RWPE2 (cell line): ENCODE measurements at places on chromosomes 2 and 18.

- H3K36me3 ChIP-seq, result no peaks in the 10 kb centered on the region
- no peak overlapping the region for H3K27ac ChIP-seq
- H3K4me1 ChIP-seq, result no peaks in the 10 kb centered on the region
- peak; percentile 26 for DNase-seq
Measured at GRCh38 chr2:128451084-128452023, 132.7 kb upstream of the HS6ST1 start.

DNA sequence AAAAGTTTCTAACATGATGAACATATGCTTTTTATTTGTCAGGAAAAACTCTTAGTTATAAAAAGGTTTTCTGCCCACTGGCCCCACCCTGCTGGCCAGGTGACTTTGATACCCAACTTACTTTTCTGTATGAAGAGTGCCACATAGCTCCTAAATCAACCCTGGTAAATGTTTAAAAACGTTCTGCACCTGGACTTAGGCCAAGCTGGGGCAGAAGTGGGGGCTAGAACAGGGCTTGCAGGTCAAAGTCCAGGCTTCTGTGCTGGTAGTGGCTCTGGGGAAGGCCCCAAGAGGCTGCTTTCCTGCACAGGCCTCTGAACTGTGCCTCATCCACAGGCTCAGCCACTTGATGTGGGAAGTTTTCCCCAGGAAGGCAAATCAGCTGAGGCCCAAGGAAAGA lies 171.7 kb downstream of the ANKRD30B start:
- no peak for DNase-seq
- H3K27me3 ChIP-seq, result no peaks in the 10 kb centered on the region
- H3K4me1 ChIP-seq, result no peaks in the 10 kb centered on the region

GRCh38 chr2:44075541-44075940 lies 79.8 kb upstream of the LRPPRC start:
- H3K27me3 ChIP-seq, result no peaks in the 10 kb centered on the region
- no peak overlapping the region for H3K27ac ChIP-seq
- no peak overlapping the region for H3K4me3 ChIP-seq
- DNase-seq, result no peak
- no peaks in the 10 kb centered on the region for H3K4me1 ChIP-seq

DNA sequence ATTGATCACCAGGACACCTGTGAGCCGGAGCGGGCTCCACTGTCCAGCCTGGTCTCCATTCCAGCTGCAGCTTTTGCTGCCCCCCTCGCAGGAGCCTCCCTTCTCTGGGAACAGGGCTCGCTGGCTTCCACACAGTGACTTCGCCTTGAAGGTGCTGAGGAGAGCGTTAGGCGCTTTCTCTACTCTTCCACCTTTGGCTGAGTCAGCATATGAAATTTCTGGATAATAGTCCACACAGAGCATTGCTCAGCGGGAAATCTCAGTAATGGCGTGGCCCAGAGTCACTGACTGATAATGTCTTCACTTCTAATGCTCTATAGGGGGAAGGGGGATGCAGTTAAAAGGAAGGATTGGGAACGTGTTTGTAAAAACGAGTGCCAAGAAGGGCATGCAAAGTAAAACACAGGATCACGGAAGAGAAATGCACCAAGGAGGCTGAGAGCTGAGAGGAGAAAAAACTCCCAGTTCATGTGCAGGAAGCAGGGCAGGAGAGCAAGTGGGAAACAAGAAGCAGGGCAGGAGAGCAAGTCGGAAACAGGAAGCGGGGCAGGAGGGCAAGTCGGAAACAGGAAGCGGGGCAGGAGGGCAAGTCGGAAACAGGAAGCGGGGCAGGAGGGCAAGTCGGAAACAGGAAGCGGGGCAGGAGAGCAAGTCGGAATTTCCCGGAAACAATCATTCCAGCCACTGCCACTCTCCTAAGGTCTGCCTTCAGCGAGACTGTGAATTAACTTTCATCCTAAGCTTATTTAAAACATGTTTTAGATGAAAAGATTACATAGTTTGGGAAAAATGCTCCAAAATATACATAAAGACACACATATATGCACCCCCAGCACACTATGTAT lies 77.7 kb downstream of the MYT1L start:
- H3K4me1 ChIP-seq, result no peaks in the 10 kb centered on the region
- H3K36me3 ChIP-seq, result no peaks in the 10 kb centered on the region
- H3K4me3 ChIP-seq, result no peak overlapping the region

GRCh38 chr18:32915516-32915915 lies 142.7 kb upstream of the KLHL14 start:
- no peaks in the 10 kb centered on the region for H3K36me3 ChIP-seq
- H3K4me1 ChIP-seq, result peaks cover 23% of the 10 kb centered on the region
- H3K27ac ChIP-seq, result no peak overlapping the region
- DNase-seq, result no peak
- peaks cover 4% of the 10 kb centered on the region for H3K27me3 ChIP-seq
- no peak overlapping the region for H3K4me3 ChIP-seq

GRCh38 chr2:35989040-35989439 lies 366.5 kb upstream of the CRIM1 start:
- H3K27me3 ChIP-seq, result no peaks in the 10 kb centered on the region
- H3K4me3 ChIP-seq, result no peak overlapping the region
- no peaks in the 10 kb centered on the region for H3K4me1 ChIP-seq
- H3K27ac ChIP-seq, result no peak overlapping the region
- H3K36me3 ChIP-seq, result no peaks in the 10 kb centered on the region

- no peak overlapping the region for H3K27ac ChIP-seq
- no peaks in the 10 kb centered on the region for H3K27me3 ChIP-seq
- H3K36me3 ChIP-seq, result no peaks in the 10 kb centered on the region
- no peaks in the 10 kb centered on the region for H3K4me1 ChIP-seq
- no peak for DNase-seq
Measured at GRCh38 chr2:58925676-58926081, 684.6 kb upstream of the FANCL start.

DNA sequence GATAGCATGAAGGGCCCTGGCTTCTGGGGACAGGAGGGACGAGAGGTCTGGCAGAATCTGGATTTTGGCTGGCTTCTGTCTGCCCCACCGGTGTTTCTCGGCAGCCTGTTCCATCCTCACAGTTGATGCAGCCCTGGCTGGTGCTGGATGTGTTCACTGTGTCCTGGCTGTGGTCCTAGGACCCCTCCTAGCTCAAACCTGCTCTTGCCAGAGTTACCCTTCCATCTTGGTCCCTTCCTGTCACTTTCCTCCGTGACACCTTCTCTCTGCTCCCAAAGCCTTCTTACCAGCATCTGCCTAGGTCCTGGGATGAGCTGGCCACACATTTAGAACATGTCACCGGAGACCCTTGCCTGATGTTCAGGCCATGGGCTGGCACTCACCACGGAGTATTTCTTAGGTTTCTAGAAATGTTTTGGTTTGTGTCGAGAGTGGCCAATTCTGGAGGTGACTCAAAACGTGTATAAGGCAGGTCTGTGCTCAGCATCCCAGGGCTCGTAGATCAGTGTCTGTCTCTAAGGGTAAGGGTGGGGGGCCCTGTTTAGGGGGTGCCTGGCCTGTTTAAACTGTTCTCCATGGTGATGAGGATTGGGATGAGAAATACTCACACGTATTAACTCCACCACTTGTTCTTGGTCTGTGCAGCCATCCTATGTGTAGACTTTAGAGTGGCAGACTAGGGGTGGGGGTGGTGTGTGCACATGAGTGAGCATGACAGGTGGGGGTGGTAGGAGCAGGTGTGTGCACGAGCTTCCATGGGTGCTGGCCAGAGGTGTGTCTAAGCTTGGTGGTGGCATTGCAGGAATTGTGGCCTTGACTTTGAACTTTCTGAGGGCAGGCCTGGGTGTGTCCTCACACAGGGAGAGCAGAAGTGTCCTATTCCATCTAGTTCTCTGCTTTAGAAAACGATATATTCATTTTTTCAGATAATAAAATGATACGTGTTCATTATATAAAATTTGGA lies 162.7 kb downstream of the DYSF start:
- no peak overlapping the region for H3K4me3 ChIP-seq
- H3K4me1 ChIP-seq, result no peaks in the 10 kb centered on the region
- H3K27me3 ChIP-seq, result no peaks in the 10 kb centered on the region
- H3K27ac ChIP-seq, result no peak overlapping the region

- H3K27ac ChIP-seq, result peak overlapping the region; percentile 46
- H3K27me3 ChIP-seq, result no peaks in the 10 kb centered on the region
- peak overlapping the region; percentile 99 for H3K4me3 ChIP-seq
- peaks cover 7% of the 10 kb centered on the region for H3K4me1 ChIP-seq
Measured at GRCh38 chr18:7568426-7568825, 1.3 kb downstream of the PTPRM start.

DNA sequence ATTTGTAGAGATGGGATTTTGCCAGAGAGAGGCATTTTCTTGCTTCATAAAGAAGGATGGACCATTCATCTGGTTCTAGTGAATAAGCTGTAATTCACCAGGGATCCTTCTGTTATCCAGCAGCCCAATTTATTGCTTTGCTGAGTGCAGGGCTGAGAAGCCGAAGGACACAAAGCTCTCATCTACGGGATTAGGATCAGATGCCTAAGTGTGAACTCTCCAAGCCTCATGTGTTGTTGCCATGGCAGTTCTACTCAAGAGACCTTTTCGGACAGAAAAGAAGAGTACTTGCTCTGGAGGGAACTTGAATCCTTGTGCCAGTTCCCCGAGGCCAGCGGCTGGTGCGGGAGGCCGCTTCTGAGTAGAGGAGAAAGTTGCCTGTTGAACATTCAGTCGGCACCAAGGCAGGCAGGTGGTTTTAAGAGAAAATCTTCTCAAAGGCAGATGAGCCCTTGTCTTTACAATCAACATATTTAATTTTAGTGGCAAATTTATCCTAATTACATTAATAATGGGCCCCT lies 38.4 kb upstream of the MBP start:
- no peaks in the 10 kb centered on the region for H3K36me3 ChIP-seq
- H3K4me1 ChIP-seq, result no peaks in the 10 kb centered on the region
- H3K27me3 ChIP-seq, result no peaks in the 10 kb centered on the region
- no peak overlapping the region for H3K27ac ChIP-seq

DNA sequence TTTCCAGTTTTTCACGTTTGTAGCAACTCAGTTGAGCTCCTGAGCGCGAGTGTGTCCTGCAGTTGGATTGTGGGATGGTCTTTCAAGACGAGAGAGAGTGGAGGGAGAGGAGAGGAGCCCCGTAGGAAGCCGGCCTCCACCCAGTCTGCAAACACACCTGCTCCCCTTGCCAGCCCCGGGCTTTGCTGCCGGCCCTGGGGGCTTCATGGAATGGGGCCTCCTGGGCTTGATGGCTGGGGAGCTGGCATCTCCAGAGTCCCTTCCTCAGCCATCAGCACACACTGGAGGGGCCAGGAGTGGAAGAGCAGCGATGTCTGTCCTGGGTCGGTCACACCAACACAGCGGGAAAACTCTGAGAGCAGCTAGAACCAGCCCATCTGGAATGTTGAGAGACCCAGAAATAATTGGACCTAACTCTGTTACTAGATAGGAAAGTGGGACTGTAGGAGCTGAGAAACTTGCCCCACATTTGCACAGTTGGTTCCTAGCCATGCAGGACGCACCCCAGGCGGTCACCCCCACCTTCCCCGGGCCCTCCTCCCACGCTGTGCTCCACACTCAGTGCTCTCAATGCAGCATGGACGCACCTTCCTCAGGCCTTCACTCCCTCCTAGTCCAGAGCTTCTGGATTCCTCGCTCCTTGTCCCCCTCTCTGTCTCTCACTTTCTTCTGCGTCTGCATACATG lies 69.6 kb downstream of the PTGR3 start:
- H3K27ac ChIP-seq, result no peak overlapping the region
- no peaks in the 10 kb centered on the region for H3K27me3 ChIP-seq
- H3K4me3 ChIP-seq, result no peak overlapping the region
- H3K4me1 ChIP-seq, result no peaks in the 10 kb centered on the region
- H3K36me3 ChIP-seq, result no peaks in the 10 kb centered on the region
- no peak for DNase-seq

- no peak for DNase-seq
- no peak overlapping the region for H3K27ac ChIP-seq
- H3K27me3 ChIP-seq, result no peaks in the 10 kb centered on the region
- H3K36me3 ChIP-seq, result no peaks in the 10 kb centered on the region
- H3K4me1 ChIP-seq, result peaks cover 4% of the 10 kb centered on the region
Measured at GRCh38 chr18:68734308-68734707, 19.4 kb upstream of the TMX3 start.

DNA sequence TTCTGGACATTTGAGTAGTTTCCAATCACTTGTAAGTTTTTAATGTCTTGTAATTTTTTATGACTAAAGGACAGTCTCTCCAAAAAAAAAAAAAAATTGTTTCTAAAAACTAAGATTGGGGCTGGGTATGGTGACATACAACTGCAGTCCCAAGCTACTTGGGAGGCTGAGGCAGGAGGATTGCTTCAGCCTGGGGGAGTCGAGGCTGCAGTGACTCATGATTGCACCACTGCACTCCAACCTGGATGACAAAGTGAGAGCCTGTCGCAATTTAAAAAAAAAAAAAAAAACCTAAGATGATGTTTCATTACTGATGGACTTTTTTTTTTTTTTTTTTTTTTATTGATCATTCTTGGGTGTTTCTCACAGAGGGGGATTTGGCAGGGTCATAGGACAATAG lies 34.4 kb upstream of the PKDCC start:
- H3K4me3 ChIP-seq, result no peak overlapping the region
- no peak for DNase-seq
- no peaks in the 10 kb centered on the region for H3K4me1 ChIP-seq

GRCh38 chr2:193276988-193277387 lies 1082.3 kb upstream of the TMEFF2 start:
- no peak for DNase-seq
- no peaks in the 10 kb centered on the region for H3K36me3 ChIP-seq
- H3K27ac ChIP-seq, result no peak overlapping the region

DNA sequence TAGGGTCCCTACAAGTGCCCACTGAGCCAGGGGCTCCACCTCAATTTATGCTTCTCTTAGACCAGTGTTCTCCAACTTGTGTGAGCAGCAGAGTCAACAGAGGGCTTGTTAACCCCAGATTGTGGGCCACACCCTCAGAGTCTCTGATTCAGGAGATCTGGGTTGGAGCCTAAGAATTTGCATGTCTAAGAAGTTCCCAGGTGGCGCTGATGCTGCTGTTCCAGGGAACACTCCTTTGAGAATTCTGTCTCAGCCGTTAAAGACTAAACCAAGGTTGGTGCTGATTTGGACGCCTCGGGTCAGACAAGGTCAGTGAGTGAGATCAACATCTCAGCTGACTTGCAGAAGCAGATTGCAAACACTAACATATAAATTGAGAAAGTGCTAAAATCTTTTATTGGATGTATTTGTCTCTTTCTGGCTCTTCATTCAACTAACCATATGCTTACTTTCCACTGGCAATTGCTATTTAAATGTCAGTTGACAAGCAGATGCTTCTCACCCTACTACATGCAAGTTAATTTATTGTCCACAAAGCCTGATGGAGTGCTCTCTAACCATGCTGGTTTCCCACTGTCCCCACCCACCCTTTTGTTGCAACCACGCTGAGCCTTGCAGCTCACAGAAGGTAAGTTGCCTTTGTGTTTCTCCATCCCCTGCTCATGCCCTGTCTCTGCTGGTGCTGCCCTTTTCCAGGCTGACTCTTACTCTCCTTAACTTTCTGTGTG lies 31.5 kb downstream of the LYPD1 start:
- no peaks in the 10 kb centered on the region for H3K27me3 ChIP-seq
- H3K27ac ChIP-seq, result no peak overlapping the region
- DNase-seq, result no peak
- H3K4me1 ChIP-seq, result no peaks in the 10 kb centered on the region
- no peak overlapping the region for H3K4me3 ChIP-seq

GRCh38 chr2:174591740-174592139 lies 5.9 kb downstream of the WIPF1 start:
- peaks cover 6% of the 10 kb centered on the region for H3K4me1 ChIP-seq
- no peaks in the 10 kb centered on the region for H3K36me3 ChIP-seq
- no peaks in the 10 kb centered on the region for H3K27me3 ChIP-seq
- DNase-seq, result no peak
- H3K4me3 ChIP-seq, result no peak overlapping the region

GRCh38 chr18:64713284-64713683 lies 564.4 kb upstream of the LINC00305 start:
- no peak for DNase-seq
- H3K4me3 ChIP-seq, result no peak overlapping the region
- no peaks in the 10 kb centered on the region for H3K4me1 ChIP-seq
- no peaks in the 10 kb centered on the region for H3K36me3 ChIP-seq
- no peak overlapping the region for H3K27ac ChIP-seq
